ENCODE measurements at places on chromosomes 3 and 15.

DNA sequence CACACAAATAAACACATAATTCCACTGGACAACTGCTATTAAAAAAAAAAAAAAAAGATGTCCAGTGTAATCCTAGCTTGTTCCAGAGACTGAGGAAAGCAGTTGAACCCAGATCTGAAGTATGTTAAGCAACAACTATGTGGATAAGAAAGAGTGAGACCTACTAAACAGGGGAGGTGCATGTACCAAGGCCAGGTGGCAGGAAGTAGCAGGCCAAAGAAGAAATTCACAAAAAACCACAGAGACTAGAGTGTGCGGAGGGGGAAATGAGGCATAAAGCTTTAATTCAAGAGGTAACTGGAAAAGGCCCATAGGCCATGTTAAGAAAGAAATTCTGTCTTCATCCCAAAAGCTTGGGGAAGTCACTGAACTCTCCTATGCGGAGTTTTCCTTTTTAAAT is 490.0 kb downstream of the NAALADL2 start:
- no peak for DNase-seq

- no peak for DNase-seq
Measured at GRCh38 chr15:81023483-81024264, 23.0 kb downstream of the TLNRD1 start.

- DNase-seq: peak; percentile 47
Measured at GRCh38 chr3:46960081-46960701, 16.4 kb downstream of the CCDC12 start.

DNA sequence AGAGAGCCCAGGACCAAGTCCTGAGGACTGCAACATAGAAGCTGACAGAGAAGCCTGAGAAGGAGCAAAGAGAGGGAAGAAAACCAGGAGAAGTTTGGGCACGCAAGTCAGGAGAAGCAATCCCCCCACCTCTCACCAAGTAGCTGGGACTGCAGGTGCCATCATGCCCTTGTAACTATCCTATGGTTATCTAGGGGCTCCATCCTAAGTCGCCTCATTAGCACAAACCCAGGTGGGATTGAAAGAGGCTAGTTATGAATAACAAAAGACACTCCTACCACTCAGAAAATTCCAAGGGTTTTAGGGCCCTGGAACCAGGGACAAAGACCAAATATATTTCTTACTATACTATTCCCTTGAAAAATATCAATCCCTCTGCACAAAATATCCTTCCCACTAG is 53.5 kb downstream of the CCR4 start:
- DNase-seq: no peak

- peak; percentile 14 for DNase-seq
Measured at GRCh38 chr3:24526640-24527212, 32.1 kb upstream of the THRB start.

DNA sequence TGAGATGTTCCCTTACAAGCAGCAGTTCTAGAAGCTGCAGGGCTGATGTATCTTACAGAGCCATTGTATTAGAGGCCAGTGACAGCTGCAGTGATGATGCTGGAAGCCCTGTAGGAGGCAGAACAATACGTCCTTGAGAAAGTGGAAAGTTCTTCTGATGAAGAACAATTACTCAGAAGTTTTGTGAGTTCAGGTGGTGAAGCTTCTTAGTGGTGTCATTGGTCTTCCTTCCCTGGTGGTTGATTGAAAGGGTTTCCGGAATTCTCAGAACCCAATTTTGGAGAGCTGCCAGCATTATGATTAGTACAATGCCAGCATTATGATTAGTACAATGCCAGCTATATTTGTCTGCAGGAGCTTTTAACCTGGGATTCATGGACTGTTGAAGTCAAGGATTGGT is 356.4 kb downstream of the MFSD1 start:
- peak; percentile 17 for DNase-seq

All from neural progenitor cell (in vitro differentiated cells).